ENCODE measurements at places on chromosomes 7 and 10.

GRCh38 chr10:20809631-20810030, 87.5 kb downstream of the NEBL start:
- no peaks in the 10 kb centered on the region for H3K4me1 ChIP-seq
- no peak overlapping the region for H3K4me3 ChIP-seq
- H3K27ac ChIP-seq: no peak overlapping the region
- H3K36me3 ChIP-seq: no peaks in the 10 kb centered on the region

GRCh38 chr7:28498636-28499035, 86.3 kb downstream of the CREB5 start:
- H3K4me3 ChIP-seq: no peak overlapping the region
- no peaks in the 10 kb centered on the region for H3K36me3 ChIP-seq
- peaks cover 4% of the 10 kb centered on the region for H3K4me1 ChIP-seq
- H3K27ac ChIP-seq: no peak overlapping the region
- no peak for DNase-seq

DNA sequence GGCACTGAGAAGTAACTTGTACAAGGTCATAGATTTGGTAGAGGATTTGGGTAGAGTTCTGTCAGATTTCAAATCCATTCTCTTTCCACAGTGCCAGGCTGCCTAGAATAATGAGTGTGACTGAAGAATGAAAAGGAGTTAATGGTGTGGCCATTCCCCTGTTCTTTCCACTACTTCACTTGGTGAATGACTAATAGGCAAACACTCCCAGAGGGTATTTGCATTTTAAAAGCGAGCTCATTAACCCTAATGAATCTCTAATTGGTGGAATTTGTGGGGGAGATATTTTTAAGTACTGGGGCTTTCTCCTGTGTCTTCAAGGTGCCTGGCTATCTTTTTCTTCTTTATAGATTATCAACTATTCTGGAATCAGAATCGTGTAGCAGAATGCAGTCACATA, 74.8 kb upstream of the RPA3 start:
- peaks cover 63% of the 10 kb centered on the region for H3K4me1 ChIP-seq
- no peaks in the 10 kb centered on the region for H3K27me3 ChIP-seq
- DNase-seq: no peak

- no peak for DNase-seq
- peaks cover 33% of the 10 kb centered on the region for H3K4me1 ChIP-seq
- no peak overlapping the region for H3K4me3 ChIP-seq
- H3K36me3 ChIP-seq: peaks cover 22% of the 10 kb centered on the region
- peak overlapping the region; percentile 1 for H3K27ac ChIP-seq
These were observed 16.1 kb downstream of the CCSER2 start for GRCh38 chr10:84344526-84344925.

- no peaks in the 10 kb centered on the region for H3K27me3 ChIP-seq
- no peaks in the 10 kb centered on the region for H3K36me3 ChIP-seq
These were observed 335.6 kb upstream of the HGF start for GRCh38 chr7:82105463-82105862.

DNA sequence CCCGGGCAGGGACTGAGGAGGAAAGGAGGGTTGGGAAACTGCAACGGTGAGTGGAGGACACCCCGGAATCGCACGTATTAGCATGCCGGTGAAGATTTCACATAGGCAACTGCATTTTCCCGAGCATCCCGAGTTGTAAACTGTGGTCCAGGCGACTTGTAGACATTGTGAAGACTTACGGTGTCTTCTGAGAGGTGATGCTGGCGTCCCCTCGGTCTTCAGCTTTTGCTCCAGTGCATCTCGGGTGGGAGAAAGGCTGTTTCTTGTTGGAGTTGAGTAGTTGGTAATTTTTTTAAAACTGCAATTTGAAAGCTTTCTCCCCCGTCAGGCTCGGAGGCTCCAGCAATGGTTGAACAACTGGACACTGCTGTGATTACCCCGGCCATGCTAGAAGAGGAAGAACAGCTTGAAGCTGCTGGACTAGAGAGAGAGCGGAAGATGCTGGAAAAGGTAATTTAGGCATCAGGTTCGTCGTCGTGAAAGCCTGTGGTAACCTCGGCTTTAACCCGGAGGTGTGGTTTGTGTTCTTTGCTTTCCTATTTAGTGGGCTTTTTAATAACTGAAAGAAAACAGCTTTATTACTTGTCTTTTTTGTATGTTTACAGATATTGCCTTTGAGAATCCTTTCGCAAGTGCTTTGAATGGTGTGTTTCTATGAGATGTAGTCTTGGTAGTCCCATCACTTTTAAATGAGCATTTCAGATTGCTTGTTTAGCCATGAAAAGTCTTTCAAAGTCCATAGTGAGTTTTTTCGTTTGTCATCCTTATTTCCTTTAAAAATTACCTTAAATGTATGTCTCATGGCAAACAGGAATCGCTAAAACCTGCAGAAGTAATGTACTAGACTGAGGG, 687 bp downstream of the HELLS start:
- peak overlapping the region; percentile 98 for H3K4me3 ChIP-seq
- no peaks in the 10 kb centered on the region for H3K27me3 ChIP-seq
- no peak for DNase-seq
- H3K27ac ChIP-seq: peak overlapping the region; percentile 99
- H3K4me1 ChIP-seq: peaks cover 43% of the 10 kb centered on the region
- peaks cover 27% of the 10 kb centered on the region for H3K36me3 ChIP-seq

GRCh38 chr7:128082431-128082830, 51.2 kb upstream of the LRRC4 start:
- H3K4me1 ChIP-seq: no peaks in the 10 kb centered on the region
- no peak overlapping the region for H3K27ac ChIP-seq
- no peak overlapping the region for H3K4me3 ChIP-seq
- H3K36me3 ChIP-seq: peaks cover 15% of the 10 kb centered on the region
- DNase-seq: no peak

DNA sequence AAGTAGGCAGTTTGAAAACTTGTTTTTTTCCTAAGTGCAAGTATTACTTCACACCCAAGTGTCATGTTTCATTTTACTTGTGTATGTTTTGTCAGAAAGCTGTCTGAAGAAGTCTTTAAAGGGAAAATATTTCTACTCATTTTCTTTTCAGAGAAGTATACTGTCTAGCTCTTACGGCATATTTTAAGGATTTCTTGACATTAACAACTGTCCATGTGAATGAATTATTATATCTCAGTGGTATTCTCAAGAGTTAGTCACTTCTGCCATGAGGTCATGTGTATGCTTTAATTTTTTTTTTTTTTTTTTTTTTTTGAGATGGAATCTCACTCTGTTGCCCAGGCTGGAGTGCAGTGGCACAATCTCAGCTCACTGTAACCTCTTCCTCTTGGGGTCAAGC, 229.5 kb downstream of the BICC1 start:
- H3K4me3 ChIP-seq: no peak overlapping the region
- H3K27ac ChIP-seq: no peak overlapping the region
- DNase-seq: no peak

DNA sequence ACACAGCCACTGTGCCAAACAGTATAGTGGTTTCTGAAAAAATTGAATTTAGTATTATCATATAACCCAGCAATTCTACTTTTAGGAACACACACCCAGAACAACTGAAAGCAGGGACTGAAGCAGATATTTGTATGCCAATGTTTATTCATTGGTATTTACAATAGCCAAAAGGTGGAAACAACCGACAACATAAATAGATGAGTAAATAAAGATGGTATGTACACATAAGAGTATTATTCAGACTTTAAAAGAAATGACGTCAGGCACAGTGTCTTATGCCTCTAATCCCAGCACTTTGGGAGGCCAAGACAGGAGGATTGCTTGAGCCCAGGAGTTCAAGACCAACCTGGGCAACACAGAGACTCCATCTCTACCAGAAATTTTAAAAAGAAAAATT, 7.2 kb downstream of the CDCA7L start:
- 0 out of 2 replicates have a peak overlapping the region, but pooled peaks have one; percentile 9 for H3K27ac ChIP-seq
- no peak for DNase-seq
- no peaks in the 10 kb centered on the region for H3K27me3 ChIP-seq
- peaks cover 27% of the 10 kb centered on the region for H3K36me3 ChIP-seq
- peaks cover 69% of the 10 kb centered on the region for H3K4me1 ChIP-seq

- H3K36me3 ChIP-seq: no peaks in the 10 kb centered on the region
- no peak for DNase-seq
- H3K27me3 ChIP-seq: no peaks in the 10 kb centered on the region
These were observed 83.6 kb downstream of the LRRN3 start for GRCh38 chr7:111174510-111174909.

GRCh38 chr7:91566402-91566732, 302.1 kb downstream of the FZD1 start:
- no peak for DNase-seq
- H3K36me3 ChIP-seq: no peaks in the 10 kb centered on the region
- no peaks in the 10 kb centered on the region for H3K27me3 ChIP-seq

DNA sequence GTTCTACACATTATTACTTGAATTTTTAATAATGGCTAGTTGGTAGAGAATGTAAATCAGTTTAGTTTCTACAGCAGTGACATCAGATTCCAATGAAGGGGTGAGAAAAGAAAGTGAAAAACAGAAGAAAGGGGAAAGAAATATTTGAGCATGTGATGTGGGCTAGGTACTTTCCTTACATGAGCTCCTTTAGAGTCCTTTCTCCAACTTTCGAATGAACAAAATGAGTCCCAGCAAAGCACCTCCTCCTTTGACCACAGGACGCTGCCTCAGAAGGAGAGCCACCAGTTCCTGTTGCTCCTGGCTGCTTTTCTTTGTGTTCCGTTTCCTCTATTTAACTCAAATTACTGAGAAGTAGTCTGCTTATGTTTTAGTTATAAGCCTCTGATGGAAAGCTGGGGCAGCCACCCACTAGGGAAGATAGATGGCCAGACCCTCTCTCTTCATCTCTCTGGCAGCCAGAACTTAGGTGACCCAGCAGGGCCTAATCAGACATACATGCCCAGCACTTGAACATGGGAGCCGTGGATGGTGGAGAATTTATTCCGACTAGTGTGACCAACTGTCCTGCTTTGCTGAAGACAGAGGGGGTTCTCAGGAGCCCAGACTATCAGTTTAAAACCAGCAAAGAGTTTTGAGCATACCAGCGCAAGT, 82.4 kb upstream of the NME8 start:
- H3K27me3 ChIP-seq: no peaks in the 10 kb centered on the region
- H3K4me1 ChIP-seq: peaks cover 6% of the 10 kb centered on the region
- DNase-seq: no peak
- H3K27ac ChIP-seq: no peak overlapping the region

DNA sequence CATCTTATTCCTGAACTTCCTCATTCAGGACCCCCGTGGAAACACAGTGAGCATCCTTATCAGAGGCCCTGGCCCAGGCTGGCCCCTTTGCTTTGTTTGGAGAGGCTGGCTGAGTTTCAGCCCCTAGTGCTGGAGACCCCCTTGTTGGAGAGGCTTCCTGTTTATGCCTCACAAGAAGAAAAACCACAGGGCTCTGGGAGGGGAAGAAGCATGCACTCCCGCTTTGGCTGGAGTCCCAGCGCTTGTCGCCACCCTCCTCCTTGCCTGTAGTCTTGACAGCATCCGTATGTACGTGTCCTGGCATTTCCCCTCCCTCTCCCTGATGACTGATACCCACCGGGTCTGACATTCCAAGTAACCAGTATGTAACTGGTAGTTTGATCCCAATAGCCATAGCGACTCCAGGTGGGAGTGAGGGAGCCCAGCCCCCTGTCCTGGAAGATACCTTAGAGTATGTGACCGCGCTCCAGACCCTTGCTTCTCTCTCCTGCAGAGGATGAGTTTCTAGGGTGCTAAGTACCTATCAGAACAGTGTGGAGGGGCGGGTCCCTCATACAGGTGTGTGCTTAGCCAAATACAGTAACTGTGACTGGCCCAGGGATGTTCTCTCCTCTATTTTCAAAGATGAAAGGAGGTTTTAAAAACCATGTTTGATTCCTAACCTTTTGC, 6.9 kb upstream of the ATP6V0E2 start:
- no peak overlapping the region for H3K4me3 ChIP-seq
- H3K36me3 ChIP-seq: no peaks in the 10 kb centered on the region
- DNase-seq: no peak
- no peaks in the 10 kb centered on the region for H3K27me3 ChIP-seq

DNA sequence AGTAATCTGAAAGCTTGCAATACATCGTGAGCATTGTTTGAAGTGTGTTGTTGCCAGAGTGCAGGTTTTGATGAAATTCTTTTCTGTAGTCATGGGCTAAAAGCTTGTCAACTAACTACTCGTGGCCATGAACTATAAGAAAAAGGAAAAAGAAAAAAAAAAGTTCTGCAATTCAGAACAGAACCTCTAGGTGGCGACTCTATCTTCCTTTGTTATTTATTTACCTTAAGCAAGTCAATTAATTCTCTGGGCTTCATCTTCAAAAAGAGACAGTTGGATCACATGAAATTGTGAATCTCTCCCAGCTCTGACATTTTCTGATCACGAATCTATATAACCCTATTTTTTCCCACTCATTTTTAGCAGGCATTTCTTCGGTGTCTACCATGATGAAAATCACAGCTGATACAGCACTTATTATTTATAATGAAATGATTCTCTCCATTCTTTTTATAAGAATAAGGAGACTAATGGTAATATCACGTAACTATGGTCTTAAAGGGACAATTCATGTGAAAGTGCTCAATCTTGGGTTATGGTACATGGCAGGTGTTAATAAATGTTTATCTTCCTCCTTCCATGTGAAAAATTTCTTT, 18.8 kb downstream of the TMEM196 start:
- H3K36me3 ChIP-seq: no peaks in the 10 kb centered on the region
- no peaks in the 10 kb centered on the region for H3K27me3 ChIP-seq
- H3K4me1 ChIP-seq: 0 out of 2 replicates have a peak, but pooled peaks cover 2% of the 10 kb centered on the region

GRCh38 chr7:151431768-151432311, 8.1 kb downstream of the CRYGN start:
- no peaks in the 10 kb centered on the region for H3K36me3 ChIP-seq
- H3K27me3 ChIP-seq: no peaks in the 10 kb centered on the region
- no peak overlapping the region for H3K4me3 ChIP-seq
- H3K4me1 ChIP-seq: peaks cover 33% of the 10 kb centered on the region

GRCh38 chr10:4174197-4174596, 389.2 kb upstream of the KLF6 start:
- H3K27me3 ChIP-seq: no peaks in the 10 kb centered on the region
- peak; percentile 60 for DNase-seq

DNA sequence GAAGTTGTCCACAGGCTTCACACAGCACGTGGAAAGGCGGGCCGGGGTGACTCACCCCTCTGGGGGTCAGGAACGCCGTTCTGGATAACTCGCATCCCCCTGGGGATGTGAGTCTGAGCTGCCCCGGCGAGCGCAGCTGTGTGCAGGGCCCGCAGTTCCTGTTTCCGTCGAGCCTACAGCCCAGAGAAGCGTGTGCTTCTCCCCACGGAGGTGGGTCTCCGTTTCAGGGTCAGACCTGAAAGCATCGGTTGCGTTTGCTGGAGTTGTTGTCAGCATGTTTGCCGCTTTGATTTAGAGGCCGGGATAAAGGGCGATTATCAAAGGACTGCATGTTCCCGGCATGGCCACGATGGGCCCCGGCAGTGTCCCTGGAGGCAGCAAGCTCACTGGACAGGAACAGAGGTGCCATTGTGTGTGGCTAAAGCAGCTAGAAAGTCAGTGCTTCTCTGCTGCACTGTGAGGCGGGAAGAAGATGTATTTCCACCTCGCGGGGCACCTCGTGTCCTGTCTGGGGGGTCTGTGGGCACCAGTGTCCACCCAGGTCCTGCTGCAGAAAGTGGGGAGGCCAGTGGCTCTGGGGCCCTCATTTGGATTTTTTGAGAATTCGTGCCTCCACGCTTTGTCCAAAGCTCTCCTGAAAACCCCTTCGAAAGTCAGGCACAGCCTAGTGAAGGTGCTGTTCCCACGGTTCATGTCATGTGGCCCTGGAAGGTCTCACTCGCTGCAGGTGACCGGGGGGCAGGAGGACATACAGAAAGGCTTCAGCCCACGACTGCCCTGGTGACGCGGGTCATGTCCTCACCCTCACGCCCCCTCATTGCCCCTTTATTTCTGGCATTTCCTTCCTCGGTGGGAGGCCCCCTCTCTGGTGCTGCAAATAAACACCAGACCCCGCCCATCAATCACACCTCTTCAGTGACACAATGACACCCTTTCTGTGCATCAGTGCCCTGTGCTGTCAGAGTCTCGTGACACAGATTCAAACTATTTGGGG, 27.4 kb upstream of the GDI2 start:
- no peaks in the 10 kb centered on the region for H3K27me3 ChIP-seq
- no peak overlapping the region for H3K4me3 ChIP-seq

Measured in WTC11 (cell line).